ENCODE measurements at places on chromosomes 5 and 9.

DNA sequence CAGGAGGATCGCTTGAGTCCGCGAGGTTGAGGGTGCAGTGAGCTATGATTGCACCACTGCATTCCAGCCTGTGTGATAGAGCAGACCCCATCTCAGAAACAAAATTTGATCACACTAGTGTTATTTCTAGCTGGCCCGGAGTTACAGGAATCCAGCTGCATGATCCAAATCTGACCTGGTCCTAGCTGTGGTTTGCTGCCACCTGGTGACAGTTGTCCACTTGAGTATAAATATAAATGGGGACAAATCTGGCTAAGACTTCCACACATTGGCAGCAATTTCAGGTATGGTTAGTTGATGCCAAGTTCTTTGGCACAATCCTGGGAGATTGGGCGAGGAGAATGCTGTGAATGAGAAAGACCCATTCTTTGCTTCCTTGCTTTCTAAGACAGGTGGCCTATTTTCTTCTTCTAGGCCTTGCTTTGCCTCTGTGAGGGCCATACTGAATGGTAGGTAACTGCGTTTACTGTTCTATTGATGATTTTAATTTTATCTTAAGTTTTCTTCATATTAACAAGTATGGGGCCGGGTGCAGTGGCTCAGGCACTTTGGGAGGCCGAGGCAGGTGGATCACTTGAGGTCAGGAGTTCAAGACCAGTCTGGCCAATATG, 35.4 kb downstream of the UBE2R2 start:
- no peak for DNase-seq

GRCh38 chr5:117255211-117256027, 680.8 kb upstream of the SEMA6A start:
- no peak for DNase-seq

DNA sequence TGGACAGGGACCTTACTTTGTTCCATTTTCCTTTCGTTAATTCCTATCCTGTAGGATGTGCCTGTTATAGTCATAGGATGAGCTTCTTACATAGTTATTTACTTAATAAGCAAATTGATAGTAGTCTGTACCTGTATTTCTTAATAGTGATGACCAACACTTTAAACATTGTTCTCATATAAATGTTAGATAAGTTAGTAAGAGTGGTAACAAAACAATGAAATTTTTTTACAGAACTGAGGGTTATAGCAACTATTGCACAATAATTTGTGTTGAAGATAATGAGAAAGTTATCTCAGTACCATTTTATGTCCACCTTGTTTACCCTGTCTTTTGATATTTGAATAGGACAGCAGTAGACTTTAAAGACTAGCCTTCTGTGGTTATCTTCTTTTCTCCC, 162.9 kb upstream of the ELL2 start:
- DNase-seq, result no peak

- DNase-seq, result no peak
Observed at GRCh38 chr5:73722231-73722630, 96.2 kb downstream of the ARHGEF28 start.

DNA sequence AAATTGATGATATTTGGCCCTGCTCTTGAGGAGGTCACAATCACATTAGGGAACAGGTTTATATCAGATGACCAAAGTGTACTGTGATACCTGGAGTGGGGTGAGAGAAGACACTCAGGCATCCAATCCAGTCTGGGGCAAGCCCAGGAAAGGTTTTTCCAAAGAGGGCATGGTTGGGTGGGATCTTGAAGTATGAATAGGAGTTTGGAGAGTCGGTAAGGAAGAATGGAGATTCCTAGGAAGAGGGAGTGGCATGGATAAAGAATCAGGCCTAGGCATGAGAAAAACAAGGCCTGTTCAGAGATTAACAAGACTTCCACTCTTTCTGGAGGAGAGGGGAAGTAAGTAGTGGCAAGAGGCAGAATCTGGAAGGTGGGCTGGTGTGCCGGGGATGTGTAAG, 91.1 kb downstream of the MVB12B start:
- DNase-seq, result no peak

DNA sequence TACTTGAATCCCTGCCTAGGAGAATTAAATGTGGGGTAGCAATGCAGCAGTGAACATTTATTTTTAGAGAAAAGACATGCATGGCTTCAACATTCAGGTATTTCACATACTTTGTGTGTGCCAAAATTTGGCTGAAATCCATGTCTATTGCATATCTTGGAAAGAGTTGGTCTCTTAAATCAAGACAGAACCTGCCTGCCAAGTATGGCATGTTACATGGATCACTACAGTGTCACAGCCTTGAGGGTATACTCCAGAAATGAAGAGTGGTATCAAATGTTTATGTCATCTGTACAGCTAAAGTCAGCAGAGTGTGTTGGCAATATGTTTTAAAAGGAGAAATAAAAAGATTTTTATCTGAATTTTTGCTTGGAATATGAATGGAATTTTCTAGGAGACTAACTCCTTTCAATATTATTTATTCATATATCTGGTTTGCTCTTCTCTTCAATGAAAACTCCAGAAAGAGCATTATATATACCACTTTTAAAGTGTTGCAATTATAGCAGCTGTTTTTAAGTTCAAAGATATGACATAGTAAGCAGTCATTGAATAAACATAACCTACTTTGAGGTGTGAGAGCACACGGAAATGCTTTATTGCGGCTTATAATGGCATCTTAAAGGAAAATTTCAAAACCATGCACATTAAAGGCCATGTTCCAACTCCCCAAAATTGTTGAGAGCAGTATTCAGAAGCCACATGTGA, 95.4 kb upstream of the MINAR2 start:
- DNase-seq, result no peak

Measured in brain pericyte (primary cell).